HS-5 (cell line): ENCODE measurements at places on chromosomes 5 and 9.
A peak's percentile ranks its signal among the peaks of the same experiment; 100 is the strongest.

DNA sequence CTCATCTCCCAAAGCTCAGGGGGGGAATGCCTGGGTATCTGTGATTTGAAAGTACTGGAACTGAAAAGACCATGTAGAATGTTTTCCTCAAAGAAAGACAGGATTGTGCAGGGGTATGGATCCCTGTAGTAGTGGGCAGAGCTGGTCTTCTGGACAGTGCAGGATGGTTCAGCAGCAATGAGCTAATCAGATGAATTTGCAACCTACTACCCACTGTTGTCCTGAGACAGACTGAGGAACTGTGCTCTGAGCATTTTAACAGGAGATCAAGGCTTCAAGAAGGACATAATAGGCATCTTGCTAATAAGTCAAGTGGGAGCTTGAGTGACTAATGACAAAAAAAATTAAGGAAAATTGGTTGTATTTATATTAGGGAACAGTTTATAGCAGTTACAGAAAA lies 61.7 kb downstream of the FYB1 start:
- DNase-seq: no peak

- no peak for DNase-seq
Observed at GRCh38 chr9:91972711-91973110, 22.7 kb upstream of the ROR2 start.

DNA sequence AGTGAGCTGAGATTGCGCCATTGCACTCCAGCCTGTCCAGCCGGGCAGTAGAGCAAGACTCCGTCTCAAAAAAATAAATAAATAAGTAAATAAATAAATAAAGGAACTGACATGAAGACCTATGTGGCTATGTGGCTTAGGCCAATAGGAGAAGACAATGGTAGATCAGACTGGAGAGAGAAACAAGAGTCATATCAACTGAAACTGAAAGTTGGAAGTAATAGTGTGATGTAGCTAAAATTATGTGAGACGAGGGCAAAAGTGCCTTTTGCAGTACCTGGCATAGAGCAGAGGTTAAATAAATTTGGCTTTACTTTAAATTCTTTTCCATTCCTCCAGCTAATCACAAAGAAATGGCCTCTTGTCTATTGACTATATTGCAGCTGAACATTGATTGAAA lies 7.3 kb downstream of the FBP2 start:
- DNase-seq: no peak

DNA sequence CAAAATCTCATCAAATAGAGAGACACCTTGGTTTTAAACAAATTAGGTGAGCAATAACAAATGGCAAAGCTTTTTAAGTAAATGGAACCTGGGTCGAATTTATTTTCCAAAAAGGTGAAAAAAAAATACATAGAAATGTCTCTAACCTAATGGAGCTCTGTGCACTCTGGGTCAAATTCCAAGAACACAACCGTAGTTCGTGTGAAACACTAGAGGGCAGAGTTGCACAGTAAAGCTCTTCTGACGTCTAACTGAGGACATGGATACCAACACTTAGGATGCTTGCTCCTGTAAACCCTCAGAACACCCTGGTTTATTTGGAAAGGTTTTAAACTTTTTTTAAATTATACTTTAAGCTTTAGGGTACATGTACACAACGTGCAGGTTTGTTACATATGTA lies 18.9 kb downstream of the MARCHF11 start:
- peak; percentile 54 for DNase-seq

- no peak for DNase-seq
Observed at GRCh38 chr5:64800926-64801325, 32.2 kb downstream of the CWC27 start.
